ENCODE measurements at places on chromosomes 3 and 15. TPM values are rescaled to one million over a fixed set of nuclear protein-coding genes. Genes with fewer than 3 reads are reported as not detected.

The C3orf52 gene
- total RNA-seq, result 2.4 TPM

- DNase-seq, result peak; percentile 3
Measured at GRCh38 chr3:85821130-85821756, 862.5 kb downstream of the CADM2 start.

- no peak for DNase-seq
Measured at GRCh38 chr15:66195621-66196230, 57.8 kb downstream of the MEGF11 start.

- no peak for DNase-seq
Measured at GRCh38 chr3:37995652-37996641, 5.4 kb downstream of the VILL start.

GRCh38 chr15:75723847-75724660 lies 11.4 kb upstream of the CSPG4 start:
- peak; percentile 86 for DNase-seq
